Stomach (tissue), 19 donors: ENCODE measurements at places on chromosomes 6 and 20. TPM values are rescaled to one million over a fixed set of nuclear protein-coding genes. Genes with fewer than 3 reads are reported as not detected.

DNA sequence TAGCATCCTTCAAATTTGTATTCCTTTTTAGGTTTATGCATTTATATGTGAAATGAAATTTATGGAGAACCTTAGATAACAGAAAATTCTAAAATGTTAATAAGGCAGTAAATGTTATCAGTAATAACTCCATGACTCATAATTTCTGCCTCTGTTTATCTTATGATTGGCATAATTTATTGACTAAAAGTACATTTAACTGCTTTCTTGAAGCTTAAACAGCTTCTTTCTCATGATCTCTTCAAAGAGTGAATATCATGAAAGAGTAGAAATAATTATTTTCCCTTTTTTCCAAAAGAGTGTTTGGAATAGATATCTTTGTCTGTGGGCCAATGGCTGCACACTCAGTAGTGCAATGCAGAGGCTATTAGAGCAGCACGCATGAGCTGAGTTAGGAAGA is 91.3 kb downstream of the SHLD1 start:
- DNase-seq = no peak

GRCh38 chr20:14155361-14155760 is 160.0 kb downstream of the MACROD2 start:
- no peak for DNase-seq

Gene LRRN4
- not detected for polyA plus RNA-seq

Gene SLC22A7
- not detected for polyA plus RNA-seq

GRCh38 chr20:3996399-3996798 is 19.0 kb downstream of the RNF24 start:
- DNase-seq = no peak

Gene CGA
- polyA plus RNA-seq = not detected

Gene CTCFL
- polyA plus RNA-seq = not detected

DNA sequence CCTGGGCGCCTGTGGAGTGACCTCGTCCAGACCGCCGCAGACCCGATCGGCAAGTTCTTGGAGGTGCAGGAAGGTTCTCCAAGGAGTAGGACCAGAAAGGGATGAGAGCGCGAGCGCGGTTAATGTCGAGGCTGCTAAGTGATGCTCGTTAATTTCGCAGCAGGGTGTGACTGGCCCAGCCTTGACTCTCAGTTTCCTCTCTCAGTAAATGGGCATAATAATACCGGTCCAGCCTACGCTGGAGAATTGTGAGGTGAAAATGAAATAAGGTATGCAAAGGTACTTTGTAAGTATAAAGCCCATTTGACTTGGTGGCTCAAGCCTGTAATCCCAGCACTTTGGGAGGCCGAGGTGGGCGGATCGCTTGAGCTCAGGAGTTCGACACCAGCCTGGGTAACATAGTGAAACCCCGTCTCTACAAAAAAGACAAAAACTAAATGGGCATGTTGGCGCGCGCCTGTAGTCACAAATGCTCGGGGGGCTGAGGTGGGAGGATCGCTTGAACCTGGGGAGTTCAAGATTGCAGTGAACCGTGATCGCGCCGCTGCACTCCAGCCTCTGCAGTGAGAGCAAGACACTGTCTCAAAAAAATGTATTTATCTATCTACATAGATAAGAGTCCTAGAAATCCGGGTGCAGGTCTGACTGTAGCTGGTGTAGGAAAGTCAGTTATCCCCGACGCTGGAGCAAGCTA is 634 bp upstream of the BTBD9 start:
- peak; percentile 23 for DNase-seq

GRCh38 chr6:156316583-156317125 is 460.5 kb upstream of the ARID1B start:
- peak; percentile 38 for DNase-seq

- no peak for DNase-seq
Observed at GRCh38 chr20:22986601-22987000, 48.5 kb upstream of the SSTR4 start.

Gene GCNT2
- polyA plus RNA-seq = 4.5 TPM

DNA sequence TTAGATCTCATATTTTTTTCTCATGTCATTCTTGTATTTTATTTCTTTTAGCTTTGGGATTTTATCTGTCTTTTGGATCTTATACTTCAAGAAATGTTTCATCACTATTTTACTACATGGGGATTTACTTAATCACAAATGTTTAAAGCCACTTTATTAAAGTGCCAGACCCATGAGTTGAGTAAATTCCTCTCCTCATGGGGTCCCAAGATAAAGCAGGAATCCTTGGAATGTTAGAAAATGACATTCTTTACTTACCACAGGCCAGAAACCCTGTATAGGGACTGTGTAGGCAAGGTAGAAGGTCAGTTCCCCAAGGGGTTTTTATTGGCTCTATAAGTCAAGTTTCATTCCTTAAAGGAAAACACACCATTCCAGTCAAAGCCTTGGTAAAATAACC is 28.4 kb upstream of the OR2J2 start:
- DNase-seq = no peak

- DNase-seq = no peak
Observed at GRCh38 chr6:94130478-94130877, 711.1 kb upstream of the EPHA7 start.

GRCh38 chr20:10857352-10858070 is 183.7 kb upstream of the JAG1 start:
- DNase-seq = no peak

Gene EPB41L1
- 25.9 TPM for polyA plus RNA-seq

DNA sequence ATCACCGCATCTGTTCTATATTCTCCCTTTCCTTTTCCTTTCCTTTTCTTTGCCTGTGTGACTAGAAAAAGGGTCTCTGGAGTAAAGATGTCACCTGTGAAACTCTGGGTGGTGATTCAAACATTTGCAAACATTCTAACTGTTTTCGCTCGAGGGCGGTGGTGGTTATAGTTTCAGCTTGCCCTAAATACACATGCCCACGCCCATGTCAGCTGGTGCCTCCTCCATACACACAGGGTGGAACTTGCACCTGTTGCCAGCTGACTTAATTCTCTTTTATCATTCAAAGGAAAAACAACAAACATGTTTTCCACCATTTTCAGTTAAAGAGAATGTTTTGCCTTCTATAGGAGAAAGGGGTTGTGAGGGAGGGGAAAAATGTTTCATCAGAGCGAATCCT is 381.9 kb upstream of the ARID1B start:
- peak; percentile 76 for DNase-seq

- no peak for DNase-seq
Observed at GRCh38 chr20:23445596-23446217, 6.2 kb downstream of the CSTL1 start.

DNA sequence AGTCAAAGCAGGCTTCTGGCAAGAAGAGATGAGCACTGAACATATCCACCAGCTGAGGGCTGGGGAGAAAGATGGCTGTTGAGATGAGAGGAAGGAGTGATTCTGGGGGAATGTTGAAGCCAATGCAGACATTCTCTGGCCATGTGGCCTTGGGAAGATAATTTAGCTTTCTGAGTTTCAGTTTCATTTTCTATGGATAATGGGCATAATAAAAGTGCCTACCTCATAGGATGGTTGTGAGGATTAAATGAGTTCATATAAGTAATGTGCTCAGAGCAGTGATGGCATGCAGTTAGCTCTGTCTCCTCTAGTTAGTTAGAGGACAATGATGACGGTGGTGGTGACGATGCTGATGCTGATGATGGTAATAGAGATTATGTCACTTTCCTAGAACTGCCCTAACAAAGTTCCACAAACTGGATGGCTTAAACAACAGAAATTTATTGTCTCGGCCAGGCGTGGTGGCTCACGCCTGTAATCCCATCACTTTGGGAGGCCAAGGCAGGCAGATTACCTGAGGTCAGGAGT is 18.5 kb upstream of the KCNK5 start:
- no peak for DNase-seq

Gene WFDC12
- polyA plus RNA-seq = not detected

Gene TREML1
- not detected for polyA plus RNA-seq

DNA sequence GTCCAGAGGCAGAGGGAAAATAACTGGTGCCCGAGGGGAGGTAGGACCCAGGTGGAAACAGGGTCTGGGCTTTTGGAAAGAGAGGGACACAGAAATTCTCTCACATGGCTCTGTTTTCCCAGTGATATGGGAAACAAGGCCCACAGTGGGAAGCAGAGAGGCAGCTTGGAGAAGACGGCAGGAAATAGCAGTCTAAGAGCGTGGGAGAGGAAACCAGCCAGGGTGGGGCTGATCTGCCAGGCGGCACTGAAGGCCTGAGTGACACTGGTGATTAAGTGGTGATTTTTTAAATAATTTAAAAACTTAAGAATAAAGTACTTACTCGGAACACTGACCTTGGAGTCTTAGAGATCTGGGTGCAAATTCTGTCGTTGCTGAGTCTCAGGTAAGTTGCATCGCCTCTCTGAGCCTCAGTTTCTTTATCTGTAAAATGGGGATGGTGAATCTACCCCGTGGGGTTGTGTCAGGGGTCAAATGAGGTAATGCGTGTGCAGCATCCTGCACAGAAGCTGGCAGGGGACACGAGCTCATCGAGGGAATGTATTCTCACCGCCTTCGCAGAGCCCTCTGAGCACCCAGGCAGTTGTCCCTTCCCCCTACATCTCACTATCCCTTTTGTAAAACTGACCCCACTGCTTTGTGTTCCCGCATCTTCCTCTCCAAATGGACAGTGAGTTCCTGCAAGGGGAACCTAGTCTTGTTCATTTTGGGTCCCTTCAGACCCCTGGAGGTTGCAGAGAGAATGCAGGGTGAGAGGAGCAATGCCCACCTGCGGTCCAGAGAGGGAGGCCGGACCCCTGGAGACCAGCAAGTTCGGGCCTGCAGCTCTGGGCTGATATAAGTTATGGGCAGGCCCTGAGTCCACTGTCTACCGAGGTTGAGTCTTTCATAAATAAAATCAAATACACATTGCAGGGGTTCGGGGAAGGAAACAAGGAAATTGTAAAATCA is 228.6 kb upstream of the PMEPA1 start:
- DNase-seq = no peak

DNA sequence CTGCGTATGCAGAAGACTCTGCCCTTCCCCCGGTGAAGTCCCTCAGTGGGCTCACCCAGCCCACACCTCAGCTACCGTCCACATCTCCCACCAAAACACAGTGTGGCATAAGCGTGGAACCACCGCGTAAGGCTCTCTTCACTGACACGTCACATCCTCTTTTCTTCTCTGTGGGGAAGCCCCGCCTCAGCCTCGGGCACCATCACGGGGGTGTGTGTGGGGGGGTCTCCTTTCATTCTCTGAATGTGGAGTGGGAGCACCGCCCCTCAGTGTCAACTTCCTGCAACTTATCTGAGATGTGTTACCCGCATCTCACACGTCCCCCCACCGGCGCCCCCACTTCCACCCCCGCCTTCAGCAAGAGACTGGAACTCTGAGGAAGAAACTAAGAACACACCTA is 388.4 kb upstream of the JARID2 start:
- peak; percentile 33 for DNase-seq

- DNase-seq = no peak
Observed at GRCh38 chr20:53890443-53891305, 179.7 kb downstream of the BCAS1 start.

- DNase-seq = peak; percentile 72
Observed at GRCh38 chr6:22062807-22063408, 233.9 kb downstream of the PRL start.

Gene ZNF133
- polyA plus RNA-seq = 18.2 TPM

DNA sequence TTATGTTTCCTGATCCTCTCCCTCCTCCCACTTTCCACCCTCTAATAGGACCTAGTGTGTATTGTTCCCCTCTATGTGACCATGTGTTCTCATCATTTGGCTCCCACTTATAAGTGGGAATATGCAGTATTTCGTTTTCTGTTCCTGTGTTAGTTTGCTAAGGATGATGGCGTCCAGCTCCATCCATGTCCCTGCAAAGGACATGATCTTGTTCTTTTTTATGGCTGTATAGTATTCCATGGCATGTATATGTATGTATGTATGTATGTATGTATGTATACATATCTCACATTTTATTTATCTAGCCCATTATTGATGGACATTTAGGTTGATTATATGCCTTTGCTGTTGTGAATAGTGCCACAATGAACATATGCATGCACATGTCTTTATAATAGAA is 188.7 kb downstream of the RFPL4B start:
- DNase-seq = no peak

DNA sequence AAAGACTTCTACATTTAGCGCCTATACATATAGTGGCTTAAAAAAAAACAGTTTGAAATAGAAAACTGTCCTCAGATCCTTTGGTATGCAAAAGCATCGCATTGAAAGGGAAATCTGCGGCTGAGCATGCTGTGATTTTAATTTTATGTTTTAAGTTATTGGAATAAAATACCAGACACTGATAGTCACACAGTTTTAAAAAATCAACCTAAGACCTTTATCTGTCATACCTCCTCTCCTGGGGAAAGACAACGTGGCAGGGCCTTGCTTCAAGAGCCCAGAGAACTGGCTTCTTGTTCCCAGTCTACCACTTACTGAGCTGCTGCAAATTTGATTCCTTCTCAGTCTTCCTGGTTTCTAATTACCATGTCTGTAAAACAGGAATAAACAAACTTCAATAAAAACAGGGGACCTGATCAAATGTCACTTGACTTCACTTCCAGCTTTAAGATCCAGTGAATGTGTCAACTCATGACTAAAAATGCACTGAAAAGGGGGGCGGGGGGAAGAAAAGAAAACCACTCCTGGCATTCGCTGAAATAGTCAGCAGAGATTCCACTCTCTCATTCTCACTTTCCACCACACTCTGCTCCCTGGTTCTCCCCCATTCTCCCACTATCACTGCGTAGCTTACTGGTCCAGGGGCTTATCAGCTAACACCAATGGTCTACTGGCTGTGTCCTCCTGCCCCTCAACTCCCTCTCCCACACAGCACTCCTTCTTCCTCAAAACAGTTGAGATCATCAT is 494.7 kb upstream of the MARCKS start:
- DNase-seq = no peak

GRCh38 chr6:49462599-49462926 is 490 bp downstream of the MMUT start:
- DNase-seq = no peak

Gene TSHZ2
- polyA plus RNA-seq = 6.8 TPM

Gene STMN3
- 12.3 TPM for polyA plus RNA-seq

DNA sequence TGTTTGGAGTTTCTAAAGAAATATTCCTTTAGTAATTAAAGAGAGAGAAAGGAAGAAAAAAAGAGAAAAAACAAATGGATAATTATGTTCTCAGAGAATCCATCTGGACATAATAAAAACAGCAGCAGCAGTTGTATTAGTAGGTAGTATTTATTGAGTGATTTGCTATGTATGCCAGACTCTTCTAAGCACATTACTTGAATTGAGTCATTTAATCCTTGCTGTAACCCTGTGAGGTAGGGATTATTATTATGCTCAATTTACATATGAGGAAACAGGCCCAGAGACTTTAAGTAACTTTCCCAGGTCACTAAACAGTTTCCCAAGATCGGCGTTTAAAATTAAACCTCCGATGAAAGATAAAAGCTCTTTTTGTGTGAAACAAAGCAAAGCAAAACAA is 238.8 kb downstream of the TSHZ2 start:
- no peak for DNase-seq

DNA sequence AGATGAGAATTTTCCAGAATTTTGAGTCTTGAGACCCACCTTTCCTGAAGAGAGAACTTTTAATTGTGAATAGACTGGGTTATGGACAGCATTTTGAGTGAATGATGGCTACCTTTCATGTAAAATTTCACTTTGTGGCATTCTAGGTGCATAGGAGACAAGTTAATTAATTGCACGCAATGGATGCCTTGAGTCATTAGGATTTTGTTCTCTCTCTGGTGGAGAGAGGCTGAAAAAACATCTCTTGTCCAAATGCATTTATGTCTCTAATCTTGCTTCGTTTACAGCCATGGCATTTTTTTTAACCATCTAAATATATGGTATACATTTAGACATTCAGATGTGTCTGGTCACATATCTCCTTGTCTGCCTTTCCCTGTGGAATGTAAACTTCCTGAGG is 3.1 kb downstream of the RHAG start:
- DNase-seq = no peak

Gene MYL9
- polyA plus RNA-seq = 941 TPM

Gene CNR1
- polyA plus RNA-seq = 0.46 TPM
